ENCODE measurements at places on chromosomes 1 and 21.

GRCh38 chr1:108208724-108209446, 8.7 kb upstream of the SLC25A24 start:
- no peak for DNase-seq

GRCh38 chr1:205262731-205263171, 35.0 kb downstream of the TMCC2 start:
- DNase-seq = no peak

DNA sequence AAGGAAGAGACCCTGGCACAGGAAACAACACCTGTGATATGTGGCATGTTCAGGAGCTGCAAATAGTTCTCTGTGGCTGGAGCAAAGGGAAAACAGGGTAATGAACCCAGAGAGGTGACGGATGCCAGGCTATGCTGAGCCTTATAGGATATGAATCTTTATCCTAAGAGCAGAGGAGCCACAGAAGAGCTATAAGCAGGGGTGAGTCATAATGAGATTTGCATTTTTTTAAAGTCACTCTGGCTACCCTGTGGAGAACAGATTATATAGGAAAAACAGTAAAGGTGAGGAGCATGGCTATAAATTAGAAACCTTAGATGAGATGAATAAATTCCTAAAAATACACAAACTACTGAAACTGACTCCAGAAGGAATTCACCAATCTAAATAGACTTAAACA, 12.8 kb upstream of the MPL start:
- no peak for DNase-seq

- DNase-seq = no peak
These were observed 75.4 kb upstream of the CLDN14 start for GRCh38 chr21:36555199-36555800.

DNA sequence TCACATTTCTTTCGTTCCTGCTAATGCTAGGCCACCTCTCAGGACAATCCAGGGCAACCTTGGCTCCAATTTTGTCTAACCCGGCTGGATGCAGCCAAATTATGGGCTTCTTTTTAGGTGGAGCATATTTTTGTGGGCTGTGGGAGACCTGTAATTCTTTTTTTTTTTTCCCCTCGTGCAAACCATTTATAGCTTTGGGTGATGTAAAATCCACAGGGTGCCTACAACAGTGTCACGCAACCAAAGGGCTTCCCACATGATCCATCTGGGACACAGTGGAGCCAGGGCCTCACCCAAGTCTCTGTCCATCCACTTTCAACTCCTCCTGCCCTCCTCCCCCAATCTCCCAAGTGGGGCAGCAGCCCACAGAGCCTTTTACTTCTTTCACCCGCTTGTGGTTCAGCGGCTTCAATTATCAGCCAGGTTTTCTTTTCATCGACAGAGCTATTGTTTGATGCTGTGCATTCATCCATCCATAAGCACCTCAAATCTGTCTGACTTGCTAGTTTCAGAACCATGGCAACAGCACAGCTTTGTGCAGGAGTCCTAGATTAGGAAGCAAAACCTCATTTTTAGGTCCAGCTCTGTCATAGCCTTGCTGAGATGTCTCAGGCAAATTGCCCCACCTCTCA, 10.0 kb upstream of the OVAAL start:
- peak; percentile 23 for DNase-seq

DNA sequence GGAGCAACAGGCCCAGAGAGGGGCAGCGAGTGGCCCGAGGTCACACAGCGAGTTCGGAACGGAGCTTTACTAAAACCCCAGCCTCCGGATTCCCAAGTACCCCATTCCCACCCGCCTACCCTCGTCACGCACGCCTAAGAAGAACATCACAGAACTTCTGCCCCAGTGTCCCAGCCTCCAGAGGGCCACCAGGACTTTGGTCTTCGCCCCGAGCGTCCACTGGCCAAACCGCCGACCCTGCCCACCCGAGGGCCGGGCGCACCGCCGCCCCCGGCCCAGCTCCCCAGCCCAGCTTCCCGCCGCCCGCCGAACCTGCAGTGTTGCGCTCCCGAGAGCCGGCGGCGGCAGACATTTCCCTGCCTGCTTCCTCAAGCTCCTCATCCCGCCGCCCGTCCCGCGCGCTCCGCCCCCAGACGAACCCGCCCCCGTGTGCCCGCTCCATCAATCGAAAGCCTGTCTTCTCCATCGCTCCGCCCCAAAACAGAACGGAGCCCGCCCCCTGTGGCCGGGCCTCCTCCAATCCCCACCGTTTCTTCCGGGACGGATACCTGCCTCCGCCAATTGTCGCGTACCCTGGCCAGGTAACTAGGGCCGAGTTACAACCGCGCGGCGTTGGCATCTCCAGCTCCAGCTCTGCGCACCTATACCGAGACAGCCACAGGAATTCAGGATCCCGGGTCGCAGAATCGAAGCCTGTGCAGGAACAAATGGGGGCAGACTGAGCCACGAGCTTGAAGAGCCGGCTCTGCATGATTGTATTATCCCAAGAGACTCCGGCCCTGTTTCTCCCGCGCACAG, 15.3 kb downstream of the INPP5B start:
- peak; percentile 96 for DNase-seq

- DNase-seq = no peak
These were observed 41.3 kb upstream of the LRP8 start for GRCh38 chr1:53369034-53369750.

DNA sequence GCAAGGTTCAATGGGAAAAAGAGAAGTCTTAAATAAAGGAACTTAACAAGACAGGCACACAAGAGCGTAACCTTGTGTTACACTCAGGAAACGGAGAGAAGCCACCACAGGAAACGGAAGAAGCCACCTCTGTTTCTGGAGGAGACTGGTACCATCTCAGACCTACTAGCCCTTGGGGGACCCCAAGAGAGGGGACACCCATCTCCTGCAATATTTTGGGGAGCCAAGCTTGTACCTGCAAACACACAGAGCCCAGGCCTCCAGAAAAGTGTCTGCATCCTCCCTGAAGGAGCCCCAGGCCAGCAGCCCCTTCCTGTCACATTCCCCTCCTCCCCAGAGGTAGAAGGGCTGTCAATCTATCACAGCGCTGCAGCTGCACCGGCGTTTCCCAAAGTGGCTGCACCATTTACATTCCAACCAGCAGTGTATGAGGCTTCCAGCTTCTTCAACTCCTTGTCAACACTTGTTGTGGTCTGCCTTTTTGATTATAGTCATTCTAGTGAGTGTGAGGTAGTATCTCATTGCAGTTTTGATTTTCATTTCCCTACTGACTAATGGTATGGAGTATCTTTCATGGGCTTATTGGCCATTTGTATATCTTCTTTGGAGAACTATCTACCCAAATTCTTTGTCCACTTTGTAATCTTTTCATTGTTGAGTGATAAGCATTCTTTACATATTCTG, 23.0 kb upstream of the PADI1 start:
- DNase-seq = no peak

DNA sequence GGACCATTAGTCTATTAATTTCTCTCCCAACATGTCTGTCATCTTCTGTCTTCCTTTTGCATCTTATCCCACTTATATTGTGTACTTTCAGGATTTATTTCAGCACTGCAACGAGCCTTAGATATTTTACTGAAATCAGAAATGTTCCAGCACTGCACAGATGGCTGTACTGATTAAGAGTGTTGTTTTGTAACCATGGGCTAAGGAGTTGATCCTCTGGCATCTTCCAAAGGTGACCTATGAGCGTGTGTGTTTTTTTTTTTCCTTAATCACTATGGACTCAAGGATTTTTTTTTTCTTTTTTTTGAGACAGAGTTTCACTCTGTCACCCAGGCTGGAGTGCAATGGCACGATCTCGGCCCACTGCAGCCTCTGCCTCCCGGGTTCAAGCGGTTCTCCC, 7.1 kb upstream of the DDX59 start:
- DNase-seq = no peak

DNA sequence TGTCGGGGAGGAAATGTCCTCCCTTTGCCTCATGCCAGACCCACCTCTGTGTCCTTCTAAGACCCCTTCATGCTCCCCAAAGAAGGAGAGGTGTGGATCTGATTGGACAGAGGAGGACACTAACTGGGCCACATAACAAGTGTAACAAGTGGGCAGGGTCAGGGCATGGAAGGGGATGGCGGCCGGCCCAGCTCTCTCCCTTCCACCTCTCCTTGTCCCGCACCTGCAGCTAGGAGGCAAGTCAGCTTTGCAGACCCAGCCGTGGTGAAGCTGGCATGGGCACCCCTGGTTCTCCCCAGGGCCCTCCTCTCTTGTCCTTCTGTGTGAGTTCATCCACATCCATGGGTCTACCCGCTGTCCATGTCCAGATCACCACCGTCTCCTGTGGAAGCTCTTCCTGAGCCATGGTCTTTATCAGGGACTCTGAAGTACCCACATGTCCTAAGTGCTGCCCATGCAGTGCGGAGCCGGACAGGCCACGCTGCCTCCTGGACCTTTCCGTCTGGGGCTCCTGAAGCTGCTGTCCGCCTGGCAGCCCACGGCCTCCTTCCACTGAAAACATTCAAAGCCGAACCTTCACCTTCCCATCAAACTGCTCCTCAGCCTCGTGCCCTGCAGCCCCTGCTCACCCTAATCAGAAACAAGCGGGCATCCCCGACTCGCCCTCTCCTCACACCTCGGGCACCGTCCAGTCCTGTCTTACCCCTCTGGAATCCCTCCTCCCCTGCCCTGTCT, 460.5 kb downstream of the PTPRU start:
- DNase-seq = no peak

DNA sequence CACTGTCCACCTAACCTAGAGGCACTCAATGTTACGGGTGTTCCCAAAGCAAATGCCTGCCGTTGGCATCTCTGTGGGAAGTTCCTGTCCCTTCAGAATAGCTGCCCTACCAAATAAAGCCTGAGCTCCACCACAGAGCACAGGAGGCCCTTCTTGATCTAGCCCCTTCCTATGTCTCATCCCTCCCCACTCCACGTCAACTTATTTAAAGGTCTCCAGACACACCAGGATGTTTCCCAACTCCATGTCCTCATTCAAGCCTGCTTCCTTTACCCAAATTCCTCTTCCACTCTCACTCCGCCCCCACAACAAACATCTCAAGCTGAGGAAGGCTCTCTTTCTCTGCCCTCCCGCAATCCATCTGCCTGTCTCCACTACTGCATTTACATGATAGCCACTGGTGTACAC, 87.7 kb downstream of the TGFBR3 start:
- no peak for DNase-seq

- DNase-seq = peak; percentile 58
These were observed 32.1 kb downstream of the CD244 start for GRCh38 chr1:160830321-160831153.

DNA sequence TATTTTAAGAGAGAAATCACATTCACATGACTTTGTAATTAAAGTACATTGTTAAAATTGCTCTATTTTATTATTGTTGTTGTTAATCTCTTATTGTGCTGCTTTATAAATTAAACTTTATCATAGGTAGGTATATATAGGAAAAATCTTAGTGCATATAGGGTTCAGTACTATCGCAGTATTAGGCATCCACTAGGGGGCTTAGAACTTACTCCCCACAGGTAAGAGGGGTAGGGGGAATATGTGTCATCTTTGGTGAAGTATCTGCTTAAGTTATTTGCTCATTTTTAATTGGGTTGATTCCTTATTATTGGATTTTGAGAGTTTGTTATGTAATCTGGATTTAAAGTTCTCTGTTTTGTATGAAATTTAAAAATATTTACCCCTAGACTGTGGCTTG, 385.2 kb downstream of the DUSP10 start:
- DNase-seq = no peak
